ENCODE measurements at places on chromosomes 13 and 19. TPM values are rescaled to one million over a fixed set of nuclear protein-coding genes. Genes with fewer than 3 reads are reported as not detected.
A peak's percentile ranks its signal among the peaks of the same experiment; 100 is the strongest.

DNA sequence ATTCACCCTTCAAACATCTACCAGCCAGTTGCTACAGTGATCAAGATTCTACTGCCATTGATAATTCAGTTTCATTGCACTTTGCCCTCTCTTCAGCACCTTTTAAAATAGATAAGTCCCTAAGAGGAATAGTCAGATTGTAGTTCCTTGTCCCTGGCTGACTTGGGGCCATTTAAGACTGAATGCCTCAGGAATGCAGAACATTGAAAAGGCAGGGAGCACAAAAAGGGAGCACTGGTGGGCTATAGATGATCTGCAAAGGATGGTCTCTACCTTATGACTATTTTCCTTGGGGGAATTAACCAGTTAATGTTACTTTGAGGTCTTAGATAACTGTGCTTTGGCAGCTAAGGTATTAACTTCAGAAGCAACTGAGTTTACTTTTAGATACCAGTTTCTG lies 46.9 kb downstream of the GPALPP1 start:
- DNase-seq, result no peak

DNA sequence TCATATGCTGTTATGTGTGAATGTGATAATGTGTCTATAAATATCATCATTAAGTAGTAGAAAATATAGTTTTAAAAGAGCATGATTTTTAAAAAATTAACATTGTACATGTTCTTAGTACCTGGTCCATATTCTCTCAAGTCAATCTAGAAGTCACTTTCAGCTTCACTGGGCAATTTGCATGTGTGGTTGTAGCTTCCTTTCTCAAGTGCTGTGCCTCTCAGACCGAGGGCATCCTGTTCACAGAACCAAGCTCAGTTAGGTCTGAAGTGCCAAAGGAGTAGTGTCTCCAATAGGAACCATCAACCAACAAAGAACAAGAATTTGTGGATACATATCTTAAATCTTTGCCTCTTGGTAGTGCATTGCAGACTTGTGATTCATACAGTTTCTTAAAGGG lies 541.8 kb upstream of the SLC10A2 start:
- DNase-seq, result no peak

DNA sequence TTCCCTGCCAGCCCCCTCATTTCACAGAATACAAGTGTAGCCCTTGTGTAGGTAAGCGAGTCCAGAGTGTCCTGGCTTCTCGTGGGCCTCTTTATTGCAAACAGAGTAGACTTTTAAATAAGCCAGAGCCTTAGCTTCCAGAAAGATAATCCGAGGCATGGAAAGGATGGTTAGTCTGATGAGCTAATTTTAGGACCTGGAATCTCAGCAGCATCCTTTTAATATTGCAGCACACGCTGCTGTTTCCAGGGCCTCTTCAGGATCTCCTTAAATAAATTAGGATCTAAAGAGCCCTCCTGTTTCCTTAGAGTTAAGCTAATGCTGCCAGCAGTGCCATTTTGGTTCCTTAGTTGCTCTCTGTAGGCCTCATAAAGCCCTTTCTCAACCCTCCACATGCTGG lies 99.2 kb downstream of the RFC3 start:
- no peak for DNase-seq

ZNF230 gene
- total RNA-seq, result 6.0 TPM

IZUMO2 gene
- total RNA-seq, result not detected

- peak; percentile 89 for DNase-seq
Measured at GRCh38 chr13:50125554-50126262, 110.5 kb downstream of the KCNRG start.

SEMA6B gene
- 2.0 TPM for total RNA-seq

DNA sequence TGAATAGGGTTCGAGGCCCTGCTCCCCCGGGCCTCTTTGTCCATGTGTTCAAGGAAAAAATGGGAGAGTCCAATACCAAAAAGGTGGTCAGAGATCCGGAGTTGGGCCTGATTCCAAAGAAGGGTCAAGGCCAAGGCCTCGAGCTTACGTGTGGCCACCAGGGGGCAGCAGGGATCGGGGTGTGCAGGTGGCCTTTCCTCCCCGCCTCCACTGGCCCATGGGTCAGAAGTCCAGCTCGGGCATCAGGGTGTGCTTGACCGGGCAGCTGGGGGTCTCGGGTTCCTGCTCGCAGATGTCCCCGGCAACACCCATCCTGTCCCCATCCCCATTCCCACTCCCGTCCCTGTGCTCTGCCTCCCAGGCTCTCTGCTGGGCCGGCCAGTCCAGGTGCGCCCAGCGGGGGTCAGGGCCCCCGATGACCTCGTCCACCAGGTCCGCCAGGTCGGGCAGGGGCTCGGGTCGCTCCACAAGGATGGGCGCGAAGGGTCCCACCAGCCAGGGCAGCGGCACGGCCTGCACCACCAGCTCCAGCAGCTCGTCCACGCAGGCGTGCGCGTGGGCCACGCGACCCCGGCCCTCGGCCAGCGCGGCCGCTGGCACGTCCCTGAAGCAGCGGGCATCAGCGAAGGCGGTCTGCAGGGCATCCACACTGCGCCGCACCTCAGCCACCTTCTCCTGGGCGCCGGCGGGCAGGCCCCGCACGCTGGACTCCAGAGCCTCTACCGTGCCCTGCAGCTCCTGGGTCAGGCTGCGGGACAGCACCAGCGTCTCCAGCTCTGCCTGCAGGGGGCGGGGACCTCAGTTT lies 5.2 kb upstream of the PLIN4 start:
- DNase-seq, result peak; percentile 77

RAB3A gene
- 9.0 TPM for total RNA-seq

- peak; percentile 31 for DNase-seq
Measured at GRCh38 chr19:17605117-17605516, 49.7 kb downstream of the COLGALT1 start.

DNA sequence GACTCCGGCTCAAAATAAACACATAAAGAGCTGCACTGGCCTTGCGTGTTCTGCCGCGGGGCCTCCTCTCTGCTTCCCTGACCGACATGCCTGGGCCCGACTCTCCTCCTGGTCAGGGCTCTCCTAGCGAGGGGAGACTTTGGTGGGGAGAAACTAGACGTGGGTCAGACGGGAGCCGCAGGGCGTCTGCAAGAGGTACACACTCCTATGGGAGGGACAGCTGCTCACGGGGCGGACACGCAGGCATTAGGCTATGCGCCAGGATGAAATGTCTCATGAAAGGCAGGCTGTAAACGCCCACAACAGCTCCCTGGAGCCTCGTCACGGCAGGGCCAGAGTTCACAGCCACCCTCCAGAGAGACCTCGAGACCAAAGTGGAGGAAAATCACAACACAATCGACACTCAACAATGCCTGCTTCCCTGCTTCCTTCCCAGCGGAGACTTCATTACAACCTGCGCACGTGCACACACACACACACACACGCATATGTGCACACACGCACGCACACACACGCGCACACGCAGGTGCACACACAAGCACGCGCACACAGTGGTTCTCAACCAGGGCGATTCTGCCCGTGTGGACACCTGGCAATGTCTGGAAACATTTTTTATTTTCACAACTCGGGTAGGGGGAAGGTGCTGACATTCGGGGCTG lies 5.8 kb downstream of the SLC39A3 start:
- DNase-seq, result no peak

DNA sequence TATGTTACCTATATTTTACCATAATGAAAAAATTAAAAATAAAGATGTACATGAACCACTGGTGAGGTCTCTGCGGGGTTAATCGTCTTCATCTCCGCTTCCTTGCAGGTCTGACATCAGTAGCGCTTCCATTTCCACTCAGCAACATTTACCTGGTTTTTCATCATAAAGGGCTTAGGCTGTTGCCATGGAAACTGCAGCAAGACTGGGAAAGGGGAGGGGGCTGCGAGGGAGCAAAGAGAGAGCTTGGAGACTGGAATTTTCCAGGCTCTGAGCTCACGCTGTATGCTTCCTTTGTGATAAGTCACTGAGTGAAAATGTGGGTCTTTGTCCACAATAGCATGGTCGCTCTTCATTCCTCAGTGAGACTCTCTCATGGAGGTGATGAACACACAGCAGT lies 136.6 kb upstream of the USP29 start:
- DNase-seq, result peak; percentile 30

DNA sequence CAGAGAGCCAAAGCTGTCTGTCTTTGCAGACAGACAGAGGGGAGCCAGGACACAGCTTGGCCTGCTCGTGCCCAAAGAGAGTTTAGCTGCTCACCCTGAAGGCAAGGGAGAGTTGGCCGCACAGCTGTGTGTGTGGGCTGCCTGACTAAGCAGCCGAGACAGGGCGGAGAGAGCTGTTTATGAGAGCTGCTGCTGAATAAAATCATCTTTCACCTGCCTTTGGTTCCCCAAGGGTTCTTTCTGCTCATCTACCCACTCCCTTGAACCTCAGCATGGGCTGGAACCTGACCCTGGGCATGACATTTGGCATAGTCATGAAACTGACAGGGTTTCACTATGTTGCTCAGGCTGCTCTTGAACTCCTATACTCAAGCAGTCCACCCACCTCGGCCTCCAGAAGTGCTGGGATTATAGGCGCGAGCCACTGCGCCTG lies 98.2 kb downstream of the RBM26 start:
- DNase-seq, result peak; percentile 30

JAK3 gene
- total RNA-seq, result 35.5 TPM

DNA sequence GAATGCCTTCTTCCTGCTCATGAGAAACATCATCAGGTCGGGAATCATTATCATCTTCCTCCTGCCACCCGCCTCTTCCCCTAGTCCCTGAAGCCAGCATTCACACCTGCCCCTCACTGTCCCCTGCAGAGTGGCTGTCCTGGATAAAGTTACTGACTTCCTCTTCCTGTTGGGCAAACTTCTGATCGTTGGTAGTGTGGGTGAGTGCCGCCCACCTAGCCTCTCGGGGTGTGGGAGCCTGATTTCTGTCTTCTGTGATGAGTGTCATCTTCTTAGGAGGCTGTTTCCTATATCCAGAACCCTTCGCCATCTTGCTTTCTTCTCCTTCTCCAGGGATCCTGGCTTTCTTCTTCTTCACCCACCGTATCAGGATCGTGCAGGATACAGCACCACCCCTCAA lies 12.5 kb downstream of the SLC44A2 start:
- no peak for DNase-seq

DNA sequence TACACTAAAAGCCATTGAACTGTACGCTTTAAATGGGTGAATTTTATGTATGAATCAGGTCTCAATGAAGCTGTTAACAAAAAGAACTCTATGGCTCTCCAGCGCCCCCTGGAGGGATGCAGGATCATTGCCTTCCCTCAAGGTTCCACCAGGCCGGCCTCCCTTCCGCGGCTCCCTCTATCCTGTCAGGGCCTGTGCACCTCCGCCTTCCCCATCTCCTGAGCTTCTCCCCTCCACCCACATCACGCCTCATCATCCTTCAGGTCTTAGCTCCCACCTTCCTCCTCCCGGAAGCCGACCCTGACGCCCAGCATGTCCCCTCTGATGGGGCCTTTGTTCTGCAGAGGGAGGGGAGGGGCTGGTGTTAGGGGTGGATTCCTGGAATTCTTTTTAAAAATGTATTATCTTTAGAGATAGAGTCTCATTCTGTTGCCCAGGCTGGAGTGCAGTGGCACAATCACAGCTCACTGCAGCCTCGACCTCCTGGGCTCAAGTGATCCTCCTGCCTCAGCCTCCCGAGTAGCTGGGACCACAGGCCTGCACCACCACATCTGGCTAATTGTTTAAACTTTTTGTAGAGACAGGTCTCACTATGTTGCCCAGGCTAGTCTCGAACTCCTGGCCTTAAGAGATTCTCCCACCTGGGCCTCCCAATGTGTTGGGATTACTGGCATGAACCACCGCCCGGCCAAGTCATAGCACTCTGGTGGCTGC lies 27.7 kb downstream of the MEIS3 start:
- DNase-seq, result peak; percentile 65

DNA sequence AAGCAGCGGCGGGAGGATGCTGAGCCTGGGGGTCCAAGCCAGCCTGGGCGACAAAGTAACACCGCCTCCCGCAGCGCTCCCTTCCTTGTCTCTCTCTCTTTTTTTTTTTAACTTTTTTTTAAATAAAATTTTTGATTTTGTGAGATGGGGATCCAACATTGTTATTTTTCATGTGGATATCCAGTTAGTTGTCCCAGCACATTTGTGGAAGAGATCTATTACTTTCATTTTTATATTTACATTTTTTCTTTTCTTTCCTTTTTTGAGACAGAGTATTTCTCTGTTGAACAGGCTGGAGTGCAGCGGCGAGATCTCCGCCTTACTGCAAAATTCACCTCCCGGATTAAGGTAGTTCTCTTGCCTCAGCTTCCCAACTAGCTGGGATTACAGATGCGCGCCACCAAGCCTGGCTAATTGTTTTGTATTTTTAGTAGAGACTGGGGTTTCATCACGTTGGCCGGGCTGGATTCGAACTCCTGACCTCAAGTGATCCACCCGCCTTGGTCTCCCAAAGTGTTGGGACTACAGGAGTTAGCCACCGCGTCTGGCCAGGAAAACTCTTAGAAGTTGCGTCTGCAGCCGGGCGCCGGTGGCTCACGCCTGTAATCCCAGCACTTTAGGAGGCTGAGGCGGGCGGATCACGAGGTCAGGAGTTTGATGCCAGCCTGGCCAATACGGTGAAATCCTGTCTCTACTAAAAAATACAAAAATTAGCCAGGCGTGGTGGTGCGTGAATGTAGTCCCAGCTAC lies 19.4 kb downstream of the ZNF816 start:
- DNase-seq, result no peak

SNRPA gene
- 48.9 TPM for total RNA-seq

DNA sequence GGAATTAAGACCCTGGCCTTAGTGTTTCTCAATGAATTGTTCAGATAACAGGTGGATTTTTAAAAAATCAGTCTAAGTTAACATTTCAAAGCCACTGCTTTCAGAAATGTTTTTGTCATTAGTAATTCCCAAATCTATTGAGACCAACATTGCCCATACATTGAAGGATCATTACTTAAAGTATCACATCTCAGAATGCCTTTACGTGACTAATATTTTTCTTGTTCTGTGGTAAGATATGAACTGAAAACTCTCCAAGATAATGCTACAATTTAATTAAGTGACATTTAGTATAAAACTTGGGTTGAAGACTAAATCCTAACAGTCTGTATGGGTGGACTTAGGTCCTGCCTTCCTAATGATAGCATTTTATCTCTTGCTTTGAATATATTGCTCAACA lies 59.4 kb upstream of the POSTN start:
- DNase-seq, result no peak

GARIN5A gene
- total RNA-seq, result 3.3 TPM

PAF1 gene
- total RNA-seq, result 31.0 TPM

GRCh38 chr13:42047561-42048341 lies 697 bp upstream of the DGKH start:
- DNase-seq, result peak; percentile 56

DNA sequence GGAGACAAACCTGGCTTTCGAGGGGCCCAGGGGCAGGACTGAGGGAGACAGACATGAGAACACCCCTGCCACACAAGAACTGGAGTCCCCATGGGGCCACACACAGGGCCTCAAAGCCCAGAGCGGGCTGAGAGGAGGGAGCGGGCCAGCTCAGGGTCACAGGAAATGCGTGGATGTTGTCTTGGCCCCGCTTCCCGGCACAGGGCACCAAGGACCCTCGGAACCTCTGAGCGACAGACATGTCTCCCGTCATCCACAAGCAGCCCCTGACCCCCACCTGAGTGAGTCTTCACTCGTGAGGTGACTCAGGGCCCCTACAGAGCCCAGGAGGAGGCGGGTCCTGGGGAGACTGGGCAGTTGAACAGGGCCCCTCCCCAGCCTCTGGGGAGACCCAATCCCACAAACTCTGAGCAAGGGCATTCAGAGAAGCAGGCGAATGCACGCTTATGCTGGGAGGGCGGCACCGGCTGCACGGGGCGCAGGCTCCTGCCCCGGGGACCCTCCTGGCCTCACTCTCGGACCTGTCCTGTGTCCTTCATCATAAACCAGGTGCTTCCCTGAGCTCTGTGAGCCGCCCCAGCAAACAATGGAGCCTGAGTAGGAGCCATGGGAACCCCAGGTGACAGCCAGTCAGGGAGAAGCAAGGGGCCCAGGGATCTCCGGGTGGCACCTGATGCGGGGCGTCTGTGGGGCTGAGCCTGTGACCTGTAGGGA lies 20.1 kb downstream of the SGTA start:
- no peak for DNase-seq

GRCh38 chr13:36746051-36746450 lies 72.2 kb downstream of the SERTM1 start:
- DNase-seq, result no peak

All from ovary (tissue), 10 donors.